Fibroblast of skin of right quadriceps (primary cell): ENCODE measurements at places on chromosomes 2 and 18.

- DNase-seq, result no peak
These were observed 1209.3 kb upstream of the FAM98A start for GRCh38 chr2:34808426-34808825.

GRCh38 chr2:48170281-48170680, 264.0 kb upstream of the FBXO11 start:
- no peak for DNase-seq

DNA sequence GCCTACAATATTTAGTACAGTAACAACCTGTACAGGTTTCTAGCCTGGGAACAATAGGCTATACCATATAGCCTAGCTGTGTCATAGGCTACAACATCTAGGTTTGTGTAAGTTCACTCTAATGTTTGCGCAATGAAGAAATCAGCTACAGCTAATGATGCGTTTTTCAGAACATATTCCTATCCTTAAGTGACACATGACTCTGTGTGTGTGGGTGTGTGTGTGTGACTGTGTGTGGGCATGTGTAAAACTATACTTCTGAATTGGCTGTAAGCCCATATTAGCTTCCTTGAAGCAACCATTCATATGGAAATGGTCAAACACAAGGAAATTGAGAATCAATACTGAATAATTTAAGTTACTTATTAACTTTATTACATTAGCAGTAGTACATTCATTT, 120.8 kb upstream of the SULT1C3 start:
- no peak for DNase-seq

- no peak for DNase-seq
These were observed 120.7 kb downstream of the CYP26B1 start for GRCh38 chr2:72026819-72027425.

- peak; percentile 69 for DNase-seq
These were observed 4.1 kb downstream of the ZEB2 start for GRCh38 chr2:144515696-144516410.

DNA sequence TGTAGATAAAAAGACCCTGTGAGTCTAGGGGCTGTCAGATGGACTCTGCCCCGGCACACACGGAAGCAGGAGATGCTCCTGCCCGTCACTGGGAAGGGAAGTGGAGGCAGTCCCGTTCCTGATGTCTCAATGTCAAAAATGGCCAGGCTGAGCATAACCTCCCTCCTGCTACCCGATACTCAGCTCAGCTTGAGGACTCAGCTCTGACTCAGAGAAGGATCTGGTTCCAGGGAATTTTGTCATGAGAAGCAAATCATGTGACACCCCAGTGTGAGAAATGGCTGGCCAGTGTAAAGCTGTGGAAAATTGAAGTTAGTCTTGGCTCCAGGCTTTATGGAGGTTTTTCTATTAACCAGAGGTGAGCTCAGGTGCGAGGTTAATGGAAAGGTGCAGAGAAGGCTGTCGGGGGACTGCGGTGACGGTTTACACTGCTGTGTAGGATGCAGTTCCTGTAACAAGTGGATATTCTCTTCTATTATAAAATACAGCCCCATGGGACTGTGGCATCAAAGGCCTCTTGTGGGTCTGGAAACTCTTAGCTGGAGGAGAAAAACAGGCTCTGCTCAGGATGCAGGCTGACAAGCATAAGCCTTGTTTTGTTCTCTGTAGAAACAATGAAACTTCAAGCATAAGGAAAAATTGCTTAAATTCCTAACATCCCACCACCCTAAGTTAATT, 24.7 kb upstream of the AGAP1 start:
- peak; percentile 84 for DNase-seq

- DNase-seq, result no peak
These were observed 15.6 kb upstream of the GIGYF2 start for GRCh38 chr2:232681527-232681926.

DNA sequence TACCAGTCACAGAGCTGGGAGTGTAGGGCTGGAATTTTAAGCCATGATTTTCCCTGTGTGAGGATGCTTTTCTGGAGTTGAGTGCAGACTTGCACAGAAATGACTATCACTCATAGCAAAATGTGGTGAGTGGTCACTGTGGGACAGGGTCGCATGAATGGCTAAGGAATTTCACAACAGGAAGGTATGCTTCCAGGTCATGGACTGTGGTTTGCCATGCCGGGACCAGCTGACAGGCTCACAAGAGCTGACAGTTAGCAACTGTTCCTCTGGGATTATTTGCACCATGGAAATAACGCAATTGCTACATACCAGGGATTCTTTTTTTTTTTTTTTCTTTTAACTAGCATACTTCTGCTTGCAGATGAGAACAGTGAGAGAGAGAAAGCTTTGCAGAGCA, 3.8 kb upstream of the UXS1 start:
- peak; percentile 95 for DNase-seq

GRCh38 chr2:36396878-36397539, 41.4 kb downstream of the CRIM1 start:
- no peak for DNase-seq
